ENCODE measurements at places on chromosomes 3 and 15. TPM values are rescaled to one million over a fixed set of nuclear protein-coding genes. Genes with fewer than 3 reads are reported as not detected.

- no peak overlapping the region for H3K27ac ChIP-seq
- H3K36me3 ChIP-seq = no peaks in the 10 kb centered on the region
- H3K4me3 ChIP-seq = no peak overlapping the region
- H3K4me1 ChIP-seq = no peaks in the 10 kb centered on the region
Observed at GRCh38 chr3:79284781-79285180, 483.0 kb downstream of the ROBO1 start.

- H3K27me3 ChIP-seq = no peaks in the 10 kb centered on the region
- peak overlapping the region; percentile 70 for H3K27ac ChIP-seq
- H3K36me3 ChIP-seq = peaks cover 17% of the 10 kb centered on the region
- peaks cover 21% of the 10 kb centered on the region for H3K4me1 ChIP-seq
Observed at GRCh38 chr15:90648137-90649070, 68.7 kb upstream of the BLM start.

- no peaks in the 10 kb centered on the region for H3K36me3 ChIP-seq
- no peak overlapping the region for H3K4me3 ChIP-seq
- H3K27me3 ChIP-seq = no peaks in the 10 kb centered on the region
- no peak for DNase-seq
- H3K27ac ChIP-seq = no peak overlapping the region
- H3K4me1 ChIP-seq = no peaks in the 10 kb centered on the region
Observed at GRCh38 chr3:77562089-77562488, 522.2 kb downstream of the ROBO2 start.

- H3K4me1 ChIP-seq = no peaks in the 10 kb centered on the region
- no peaks in the 10 kb centered on the region for H3K36me3 ChIP-seq
- no peak for DNase-seq
- no peak overlapping the region for H3K27ac ChIP-seq
- H3K4me3 ChIP-seq = no peak overlapping the region
- H3K27me3 ChIP-seq = no peaks in the 10 kb centered on the region
Observed at GRCh38 chr3:98954242-98954641, 52.7 kb upstream of the DCBLD2 start.

- H3K4me1 ChIP-seq = peaks cover 5% of the 10 kb centered on the region
- no peaks in the 10 kb centered on the region for H3K27me3 ChIP-seq
- no peak overlapping the region for H3K4me3 ChIP-seq
- H3K36me3 ChIP-seq = no peaks in the 10 kb centered on the region
- H3K27ac ChIP-seq = no peak overlapping the region
Observed at GRCh38 chr15:81893182-81893835, 152.5 kb downstream of the MEX3B start.

- no peak overlapping the region for H3K4me3 ChIP-seq
- H3K27me3 ChIP-seq = no peaks in the 10 kb centered on the region
- no peak overlapping the region for H3K27ac ChIP-seq
- H3K36me3 ChIP-seq = no peaks in the 10 kb centered on the region
Observed at GRCh38 chr3:130433306-130433705, 83.7 kb upstream of the COL6A6 start.

- peak overlapping the region; percentile 97 for H3K27ac ChIP-seq
- peak overlapping the region; percentile 40 for H3K4me3 ChIP-seq
- DNase-seq = peak; percentile 77
- no peaks in the 10 kb centered on the region for H3K27me3 ChIP-seq
Observed at GRCh38 chr3:62159709-62160092, 213.6 kb downstream of the FEZF2 start.

DNA sequence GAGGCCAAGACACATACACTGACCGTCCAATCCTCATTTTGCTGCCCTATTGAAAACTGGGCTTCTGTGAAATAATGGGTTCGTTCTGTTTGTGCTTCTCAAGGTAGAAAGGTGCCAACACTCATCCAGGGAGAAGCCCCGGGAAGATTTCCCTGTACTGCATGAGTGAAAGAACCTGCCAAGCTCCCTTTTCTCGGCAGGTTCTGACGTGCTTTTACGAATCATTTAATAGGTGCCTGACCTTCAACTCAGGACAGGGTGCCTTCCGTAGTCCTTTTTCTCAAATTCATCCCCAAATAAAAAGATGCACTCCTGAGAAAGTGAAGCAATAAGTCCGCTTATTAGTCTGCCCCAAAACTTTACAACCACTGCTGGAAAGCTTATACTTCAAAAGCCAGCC is 64.2 kb downstream of the B3GNT5 start:
- H3K36me3 ChIP-seq = no peaks in the 10 kb centered on the region
- H3K27me3 ChIP-seq = no peaks in the 10 kb centered on the region
- no peak overlapping the region for H3K4me3 ChIP-seq
- no peak overlapping the region for H3K27ac ChIP-seq
- DNase-seq = no peak

LMAN1L gene
- 8.1 TPM for total RNA-seq

POPDC2 gene
- total RNA-seq = 512 TPM

MAGI1 gene
- total RNA-seq = 36.6 TPM
